ENCODE measurements at places on chromosomes 2 and 18. TPM values are rescaled to one million over a fixed set of nuclear protein-coding genes. Genes with fewer than 3 reads are reported as not detected.
A peak's percentile ranks its signal among the peaks of the same experiment; 100 is the strongest.

GRCh38 chr2:230877116-230877758 lies 12.5 kb downstream of the ITM2C start:
- no peak for DNase-seq
- no peaks in the 10 kb centered on the region for H3K4me1 ChIP-seq
- no peaks in the 10 kb centered on the region for H3K27me3 ChIP-seq
- H3K36me3 ChIP-seq = no peaks in the 10 kb centered on the region
- H3K4me3 ChIP-seq = no peak overlapping the region
- H3K27ac ChIP-seq = no peak overlapping the region

GRCh38 chr2:137192366-137193310 lies 427.3 kb downstream of the THSD7B start:
- no peak overlapping the region for H3K27ac ChIP-seq
- H3K27me3 ChIP-seq = peaks cover 17% of the 10 kb centered on the region
- no peaks in the 10 kb centered on the region for H3K4me1 ChIP-seq
- DNase-seq = peak; percentile 65
- H3K4me3 ChIP-seq = no peak overlapping the region

DNA sequence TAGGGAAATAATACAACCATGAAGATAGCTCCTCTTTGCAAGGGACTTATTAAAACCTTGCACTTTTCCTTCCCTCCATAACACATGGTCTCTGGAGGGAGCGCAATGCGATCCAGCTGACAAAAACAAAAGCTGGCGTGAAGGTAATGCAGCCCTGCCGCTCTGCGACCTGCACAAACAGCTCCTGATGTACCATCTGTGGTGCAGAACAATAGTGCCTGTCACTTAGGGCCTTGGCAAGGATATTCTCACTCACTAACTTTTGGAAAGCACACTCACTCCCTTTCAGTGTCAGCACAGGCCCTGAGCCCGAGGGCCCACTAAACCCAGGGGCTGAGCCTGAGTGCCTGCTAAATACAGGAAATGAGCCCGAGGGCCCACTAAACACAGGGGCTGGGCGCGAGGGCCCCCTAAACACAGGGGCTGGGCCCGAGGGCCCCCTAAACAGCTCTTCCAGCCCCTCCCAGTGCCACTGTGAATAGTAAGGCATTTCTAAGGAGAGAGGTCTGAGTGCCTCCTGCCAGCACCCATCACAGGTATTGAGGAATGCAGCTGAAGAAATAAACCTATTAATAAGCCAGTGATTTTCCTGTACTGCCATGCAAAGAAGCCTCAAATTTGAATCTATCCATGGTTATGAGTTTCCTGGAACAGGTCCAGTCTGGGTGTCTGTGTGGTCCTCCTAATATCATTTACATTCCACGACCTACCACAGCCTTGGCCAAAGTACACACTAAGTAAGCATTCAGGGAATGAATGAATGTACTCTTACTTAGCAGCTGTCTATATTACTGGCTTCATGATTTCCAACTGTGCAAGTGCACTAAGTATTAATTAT lies 9.3 kb downstream of the L3MBTL4 start:
- H3K27me3 ChIP-seq = no peaks in the 10 kb centered on the region
- H3K27ac ChIP-seq = no peak overlapping the region
- peaks cover 10% of the 10 kb centered on the region for H3K4me1 ChIP-seq

The CAPN14 gene
- total RNA-seq = not detected

The KIF1A gene
- 0.40 TPM for total RNA-seq

All from PC-3 (cell line).